Activated CD4-positive, alpha-beta T cell treated with anti-CD3 and anti-CD28 coated beads for 24 hours (primary cell): ENCODE measurements at places on chromosomes 1 and 21.
A peak's percentile ranks its signal among the peaks of the same experiment; 100 is the strongest.

DNA sequence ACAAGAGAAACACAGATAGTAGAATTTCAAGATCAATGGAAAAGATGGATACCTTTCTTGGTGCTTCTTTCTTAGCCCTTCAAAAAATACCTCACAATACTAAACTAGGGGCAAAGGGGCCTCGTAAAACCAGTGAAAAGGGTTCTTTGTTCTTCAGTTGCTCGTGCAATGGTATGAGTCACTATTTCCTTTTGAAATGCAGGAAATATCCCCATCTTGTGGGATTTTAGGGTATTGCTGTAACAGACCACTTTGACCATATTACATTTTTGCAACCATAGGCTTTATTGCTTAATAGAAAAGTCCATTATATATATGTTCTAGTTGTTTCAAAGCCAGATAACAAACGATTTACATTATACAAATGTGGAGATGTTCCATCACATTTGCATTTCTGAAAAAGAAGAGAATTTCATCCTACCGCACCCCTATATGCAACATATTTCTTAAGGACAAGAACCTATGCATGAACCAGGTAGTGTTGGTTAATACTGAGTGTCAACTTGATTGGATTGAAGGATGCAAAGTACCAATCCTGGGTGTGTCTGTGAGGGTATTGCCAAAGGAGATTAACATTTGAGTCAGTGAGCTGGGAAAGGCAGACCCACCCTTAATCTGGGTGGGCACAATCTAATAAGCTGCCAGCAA, 88.6 kb upstream of the PKN2 start:
- no peak for DNase-seq

DNA sequence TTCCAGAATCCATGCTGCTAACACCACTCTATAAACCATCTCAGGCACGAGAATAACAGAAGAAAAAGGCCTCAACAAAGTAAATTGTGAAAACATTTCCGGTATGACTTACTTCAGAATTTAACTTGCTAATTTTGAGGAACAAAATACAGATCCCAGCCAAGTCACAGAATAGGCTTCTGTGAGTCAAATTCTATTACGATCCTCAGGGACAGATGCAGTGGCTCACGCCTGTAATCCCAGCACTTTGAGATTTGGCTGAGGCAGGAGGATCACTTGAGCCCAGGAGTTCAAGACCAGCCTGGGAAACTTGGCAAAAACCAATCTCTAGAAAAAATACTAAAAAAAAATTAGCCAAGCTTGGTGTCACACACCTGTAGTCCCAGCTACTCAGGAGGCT, 8.8 kb upstream of the CCDC27 start:
- DNase-seq, result no peak

- DNase-seq, result peak; percentile 31
Measured at GRCh38 chr1:9687120-9687873, 35.8 kb downstream of the PIK3CD start.

GRCh38 chr1:2300004-2300771, 72.1 kb downstream of the SKI start:
- DNase-seq, result peak; percentile 74

DNA sequence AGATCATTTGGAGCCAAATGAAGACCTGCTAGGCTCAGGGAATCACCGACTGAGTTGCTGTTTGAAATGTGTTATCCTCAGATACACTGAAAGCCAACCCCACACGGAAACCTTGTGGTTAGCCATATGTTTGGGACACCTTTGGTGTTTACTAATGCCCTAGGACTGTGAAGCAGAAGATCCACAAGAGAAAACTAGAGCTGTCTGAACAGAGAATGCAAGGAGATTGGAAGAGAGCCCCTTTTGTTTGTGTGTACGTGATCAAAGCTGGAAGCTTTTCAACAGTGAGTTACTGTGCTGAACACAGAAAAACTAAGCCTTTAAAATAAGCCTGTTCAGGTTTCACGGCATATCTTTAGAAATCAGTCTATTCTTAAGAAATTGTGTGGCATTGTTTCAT, 908.2 kb upstream of the ADGRL2 start:
- no peak for DNase-seq
